ENCODE measurements at places on chromosomes 4 and X.
A peak's percentile ranks its signal among the peaks of the same experiment; 100 is the strongest.

DNA sequence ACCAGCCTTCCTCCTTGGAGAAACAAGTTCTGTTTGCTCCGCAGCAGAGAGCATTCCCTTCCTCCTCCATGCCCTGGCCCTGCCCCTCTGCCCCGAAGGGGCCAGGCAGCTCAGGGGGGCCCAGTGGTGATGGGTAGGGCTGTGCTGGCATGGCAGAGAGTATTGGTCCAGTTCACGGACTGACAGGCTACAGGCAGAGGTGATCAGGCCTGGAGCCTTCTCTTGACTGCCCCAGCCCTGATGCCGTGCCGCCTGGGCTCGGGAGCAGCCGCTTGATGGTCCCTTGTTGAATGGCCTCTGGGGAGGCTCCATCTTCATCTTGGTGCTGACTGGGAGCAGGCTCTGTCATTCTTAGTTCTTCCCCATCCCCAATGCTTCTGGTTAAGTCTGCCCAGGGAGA, 9.6 kb downstream of the NLGN3 start:
- DNase-seq = no peak

DNA sequence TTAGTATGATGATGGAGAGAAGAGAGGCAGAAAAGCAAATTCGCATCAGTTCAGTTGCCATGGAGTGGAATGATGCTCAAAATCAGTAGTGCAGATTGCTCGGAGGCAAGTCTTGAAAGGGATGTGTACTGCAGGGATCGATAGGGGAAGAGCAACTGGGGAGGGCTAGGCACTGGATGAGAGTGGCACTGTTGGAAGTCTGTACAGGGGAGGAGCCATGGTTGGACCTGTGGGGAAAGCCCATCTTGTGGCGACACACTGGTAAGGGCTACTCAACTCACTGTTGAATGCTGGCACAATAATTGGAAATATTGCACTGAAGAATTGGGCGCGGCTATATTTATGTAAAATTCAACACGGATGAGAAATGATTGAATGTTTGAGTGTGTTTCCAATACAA, 1.2 kb downstream of the RAB9B start:
- no peak for DNase-seq

DNA sequence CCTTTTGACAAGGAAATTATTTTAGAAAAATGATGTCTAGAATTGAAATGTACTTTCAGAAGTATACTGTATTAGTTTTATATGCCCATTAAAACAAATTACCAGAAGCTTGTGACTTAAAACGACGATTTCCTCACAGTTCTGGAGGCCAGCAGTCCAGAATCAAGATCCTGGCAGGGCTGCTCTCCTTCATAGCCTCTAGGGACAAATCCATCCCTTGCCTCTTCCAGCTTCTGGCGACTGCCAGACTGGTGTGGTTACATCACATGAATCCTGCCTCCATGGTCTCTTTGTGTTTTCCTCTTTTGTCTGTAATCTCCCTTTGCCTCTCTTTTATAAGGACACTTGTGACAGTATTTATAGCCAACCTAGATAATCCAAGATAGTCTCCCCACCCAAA, 97.1 kb downstream of the IQCM start:
- DNase-seq = no peak

DNA sequence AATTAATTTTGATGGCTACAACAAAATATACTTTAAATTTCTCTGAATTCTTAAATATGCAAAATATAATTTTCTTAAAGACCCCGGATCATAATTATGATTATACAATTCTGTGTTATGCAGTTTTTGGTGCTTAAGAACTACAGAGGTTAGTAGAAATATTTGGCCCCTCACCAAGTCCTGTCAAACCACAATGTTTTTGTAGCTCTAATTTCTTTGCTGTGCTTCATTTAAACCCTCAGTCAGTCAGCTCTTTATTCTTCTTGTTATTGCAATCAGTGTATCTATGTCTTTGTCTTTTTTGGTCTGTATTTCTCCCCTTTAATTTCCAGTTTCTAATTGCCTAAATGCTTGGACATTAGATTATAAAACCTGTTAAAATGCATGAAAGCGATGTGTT, 186.1 kb downstream of the CAMK2D start:
- no peak for DNase-seq

DNA sequence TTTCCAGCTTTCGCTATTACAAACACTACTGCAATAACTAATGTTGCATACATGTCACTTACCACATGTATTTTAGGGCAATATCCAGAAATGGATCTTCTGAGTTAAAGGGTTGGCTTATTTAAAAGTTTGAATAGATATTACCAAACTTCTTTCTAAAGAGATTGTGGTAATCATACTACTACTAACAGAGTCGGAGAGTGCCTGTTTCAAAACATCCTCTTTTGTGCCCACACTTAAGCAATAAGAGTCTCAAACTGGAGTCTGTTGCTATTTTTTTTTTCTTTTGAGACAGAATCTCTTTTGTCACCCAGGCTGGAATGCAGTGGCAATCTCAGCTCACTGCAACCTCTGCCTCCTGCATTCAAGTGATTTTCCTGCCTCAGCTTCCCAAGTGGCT, 35.8 kb downstream of the FGFBP1 start:
- DNase-seq = no peak

DNA sequence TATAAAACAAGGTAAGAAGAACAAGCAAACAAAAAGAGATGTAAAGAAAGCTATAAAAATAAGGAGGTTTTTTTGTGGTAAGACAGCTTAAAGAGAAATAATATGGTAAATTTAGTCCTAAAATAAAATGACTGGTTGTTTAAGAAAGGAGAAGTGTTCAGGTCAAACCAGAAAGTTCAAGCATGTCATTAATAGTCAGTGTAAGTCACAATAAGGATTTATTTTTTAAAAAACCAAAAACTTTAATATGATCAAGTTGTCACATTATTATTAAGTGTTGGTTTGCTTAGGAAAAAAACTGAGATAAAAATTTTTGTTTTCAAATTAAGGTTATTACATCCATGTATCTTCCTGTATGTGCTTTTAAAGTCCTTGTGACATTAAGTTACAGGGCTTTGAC, 19.1 kb downstream of the ASIC5 start:
- no peak for DNase-seq

DNA sequence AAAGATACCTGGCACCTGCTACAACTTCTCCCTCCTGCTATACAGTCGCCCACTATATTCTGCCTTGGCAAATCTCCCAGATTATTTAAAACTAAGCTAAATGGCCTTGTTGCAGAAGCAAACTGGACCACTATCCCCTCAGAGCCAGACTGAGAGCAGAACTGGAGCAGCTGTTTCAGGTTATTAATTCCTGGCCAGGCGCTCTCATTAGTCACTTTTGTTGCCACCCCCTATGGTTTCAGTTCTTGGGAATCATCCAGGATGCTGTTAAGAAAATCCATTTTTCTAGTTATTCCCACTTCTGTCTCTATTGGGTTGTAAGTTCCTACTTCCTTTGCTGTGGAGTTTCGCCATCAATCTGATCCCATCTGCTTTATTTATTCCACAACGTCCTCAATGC, 30.1 kb downstream of the ADGRA3 start:
- DNase-seq = no peak

DNA sequence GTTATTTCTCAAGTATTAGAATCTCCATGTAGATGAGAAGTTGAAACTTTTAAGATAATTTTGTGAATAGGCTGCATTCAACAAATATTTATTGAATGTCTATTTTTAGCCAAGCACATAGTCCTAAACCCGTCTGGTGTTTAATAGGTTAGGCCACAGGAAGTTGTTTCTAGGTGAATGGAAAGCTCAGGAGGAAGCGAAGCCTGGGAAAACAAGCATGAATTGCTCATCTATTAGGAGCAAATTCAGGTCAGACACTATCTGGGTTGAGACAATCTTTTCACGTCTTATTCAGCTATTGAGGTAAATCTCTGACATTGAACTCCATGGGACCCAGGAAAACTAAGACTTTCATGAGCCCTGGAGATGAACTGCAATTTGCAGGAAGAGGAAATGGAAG, 43.1 kb upstream of the FREM3 start:
- no peak for DNase-seq

DNA sequence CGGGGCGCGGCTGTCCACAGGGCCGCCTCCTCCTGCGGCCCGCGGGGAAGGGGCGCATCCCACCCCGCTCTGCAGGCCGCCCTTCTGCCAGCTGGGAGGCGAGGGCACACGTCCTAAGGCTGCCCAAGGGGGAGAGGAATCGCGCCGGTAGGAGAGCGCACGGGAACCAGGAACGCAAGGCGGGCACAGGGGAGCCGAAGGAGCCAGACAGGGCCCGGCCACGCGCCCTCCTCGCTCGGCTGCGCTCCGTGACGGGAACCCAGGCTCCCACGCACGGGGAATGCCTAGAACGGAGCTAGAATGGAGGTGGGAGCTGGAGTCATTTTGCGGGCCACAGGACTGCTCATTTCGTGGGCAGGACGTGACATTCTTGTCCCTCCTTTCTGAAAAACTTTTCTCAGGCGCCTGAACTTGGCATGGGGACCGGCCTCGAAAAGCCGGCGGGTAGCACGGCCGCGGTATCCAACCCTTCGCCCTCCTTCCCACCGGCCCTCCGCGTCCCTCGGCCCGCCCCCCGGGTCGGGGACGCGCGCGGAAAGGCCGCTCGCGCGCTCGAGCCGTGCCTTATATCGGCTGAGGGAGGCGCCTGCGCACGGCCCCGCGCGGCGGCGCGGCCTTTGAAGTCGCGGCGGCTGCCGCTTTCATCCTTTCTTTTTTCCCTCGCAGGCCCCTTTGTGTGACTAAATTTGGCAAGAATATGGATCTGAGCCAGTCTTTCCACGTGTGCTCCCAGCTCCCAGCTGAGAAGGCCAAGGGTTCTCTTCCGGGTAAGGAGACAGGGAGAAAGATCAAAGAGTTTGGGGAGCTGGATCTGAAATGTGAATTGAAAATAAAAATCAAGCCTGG, 4.2 kb upstream of the LEF1 start:
- peak; percentile 67 for DNase-seq

DNA sequence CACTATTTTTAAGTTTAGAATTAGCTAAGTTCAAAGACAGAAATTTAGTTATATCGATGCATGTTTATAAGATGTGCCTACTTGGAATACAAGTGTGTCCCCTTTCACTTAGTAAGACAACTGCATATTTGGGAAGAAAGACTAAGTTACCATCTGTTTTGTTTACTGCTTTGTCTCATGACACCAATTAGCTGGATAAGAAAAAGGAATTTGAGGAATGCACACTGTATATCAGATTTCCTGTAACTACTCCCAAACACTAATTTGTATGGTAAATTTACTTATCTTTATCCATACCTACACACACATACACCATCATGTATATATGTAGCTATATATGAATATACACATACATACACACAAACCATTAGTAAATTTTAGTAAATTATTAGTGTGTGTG, 1442.8 kb upstream of the IGFBP7 start:
- no peak for DNase-seq

- DNase-seq = no peak
Measured at GRCh38 chr4:110867251-110867960, 244.5 kb upstream of the PITX2 start.

DNA sequence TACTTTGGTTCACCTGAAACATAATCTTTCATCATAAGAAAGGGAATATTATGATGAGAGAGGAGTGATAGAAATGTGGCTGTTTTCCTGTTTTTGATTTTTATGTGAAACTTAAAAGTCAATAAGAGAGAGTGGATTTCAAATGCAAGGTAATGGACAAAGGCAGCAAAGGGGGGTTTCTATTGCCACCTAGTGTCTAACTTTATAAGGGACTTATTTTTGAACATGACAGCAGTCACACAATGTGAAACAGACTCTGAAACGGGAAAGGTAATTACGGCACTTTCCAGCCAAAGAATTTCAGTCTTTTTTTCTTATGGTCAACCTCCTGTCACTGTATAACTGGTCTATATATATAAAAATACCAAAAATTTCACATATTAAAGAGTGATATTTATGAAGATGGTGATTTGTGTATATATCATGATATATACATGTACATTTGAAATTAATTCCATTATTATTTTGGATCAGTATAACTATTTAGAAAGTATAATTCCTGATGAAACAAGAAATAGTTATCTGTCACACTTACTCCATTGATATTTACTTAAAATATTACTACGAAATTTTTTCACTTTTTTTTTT, 127.1 kb downstream of the FBXO8 start:
- DNase-seq = peak; percentile 45

DNA sequence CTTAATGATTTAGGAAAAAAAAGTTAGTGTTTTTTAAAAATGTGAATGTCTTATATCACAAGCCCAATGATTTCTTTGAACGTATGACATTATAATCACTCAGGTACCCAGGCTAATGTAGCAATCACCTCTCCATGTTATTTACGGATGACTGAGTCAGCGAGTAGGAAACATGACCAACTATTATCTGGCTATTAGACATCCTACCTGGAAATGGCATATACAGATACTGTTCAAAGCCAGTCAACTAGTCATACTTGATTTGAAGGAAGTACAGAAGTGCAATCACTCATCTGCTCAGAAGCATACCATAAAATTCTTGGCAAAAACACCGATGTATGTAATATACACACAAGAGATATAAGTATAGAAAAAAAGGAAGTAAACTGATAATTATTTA, 732.5 kb downstream of the ARAP2 start:
- no peak for DNase-seq

GRCh38 chr4:83124111-83124780, 9.7 kb upstream of the PLAC8 start:
- DNase-seq = no peak

DNA sequence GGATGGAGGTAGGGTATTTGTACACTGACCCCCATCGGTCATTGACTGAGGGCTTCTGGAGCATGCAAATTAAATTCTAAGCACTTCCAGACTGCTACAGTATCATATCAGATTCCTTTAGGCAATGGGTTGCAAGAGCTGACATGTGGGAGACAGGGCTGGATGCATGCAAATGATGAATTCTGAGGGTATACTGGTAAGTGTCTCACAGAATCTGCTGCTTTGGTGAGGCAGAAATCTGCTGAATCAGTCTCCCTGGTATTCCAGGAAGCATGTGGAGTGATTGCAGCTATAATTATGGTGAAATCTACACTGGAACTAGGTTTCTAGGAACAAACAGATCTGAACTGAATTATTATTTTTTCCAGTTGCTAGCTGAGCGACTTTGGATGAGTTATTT, 684.9 kb upstream of the MAGEB2 start:
- DNase-seq = no peak

DNA sequence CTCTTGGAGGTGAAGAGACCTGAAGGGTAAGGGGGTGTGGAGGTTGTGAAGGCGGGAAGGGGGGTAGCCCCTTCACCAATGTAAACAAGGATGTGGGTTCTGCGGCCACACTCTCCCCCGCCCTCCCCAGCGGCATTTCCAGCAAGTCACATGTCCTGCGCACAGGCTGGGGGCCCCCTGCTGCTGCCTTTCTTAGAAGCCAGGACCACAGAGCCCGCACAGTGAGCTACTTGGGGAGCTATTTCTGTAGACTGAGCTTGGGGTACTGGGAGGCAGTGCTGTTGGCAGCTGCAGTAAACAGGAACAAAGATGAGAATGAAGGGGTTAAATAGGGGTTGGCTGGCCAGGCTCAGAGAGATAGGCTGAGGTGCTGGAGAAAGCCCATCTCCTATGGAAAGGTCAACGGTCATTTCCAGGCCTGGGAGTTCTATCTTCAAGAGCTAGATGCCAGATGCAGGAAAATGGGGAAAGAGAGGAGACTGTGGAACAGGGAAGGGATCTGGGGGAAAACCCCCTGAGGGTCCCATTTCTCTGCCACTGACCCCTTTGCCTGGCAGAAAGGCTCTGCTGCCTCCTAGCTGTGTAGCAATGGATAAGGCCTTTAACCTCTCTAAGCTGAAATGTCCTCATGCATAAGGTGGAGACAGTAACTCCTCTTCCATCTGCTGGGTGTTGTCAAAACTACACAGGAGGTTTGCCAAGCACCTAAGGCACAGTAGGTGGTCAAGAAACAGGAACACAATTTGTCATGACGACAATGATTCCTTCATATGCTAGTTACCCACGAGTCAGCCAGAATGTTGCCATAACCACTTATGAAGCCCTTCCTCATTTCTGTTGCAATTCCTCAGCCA, 18.5 kb upstream of the PIM2 start:
- DNase-seq = no peak

- no peak for DNase-seq
Measured at GRCh38 chr4:142043509-142043908, 407.1 kb downstream of the IL15 start.
